CD4-positive, alpha-beta T cell treated with Interferon alpha-2 for 1 hour (primary cell): ENCODE measurements at places on chromosomes 7 and 10.

GRCh38 chr10:20494474-20494873 lies 402.6 kb downstream of the NEBL start:
- no peak for DNase-seq

GRCh38 chr10:110764378-110764777 lies 107.3 kb upstream of the PDCD4 start:
- DNase-seq: no peak

DNA sequence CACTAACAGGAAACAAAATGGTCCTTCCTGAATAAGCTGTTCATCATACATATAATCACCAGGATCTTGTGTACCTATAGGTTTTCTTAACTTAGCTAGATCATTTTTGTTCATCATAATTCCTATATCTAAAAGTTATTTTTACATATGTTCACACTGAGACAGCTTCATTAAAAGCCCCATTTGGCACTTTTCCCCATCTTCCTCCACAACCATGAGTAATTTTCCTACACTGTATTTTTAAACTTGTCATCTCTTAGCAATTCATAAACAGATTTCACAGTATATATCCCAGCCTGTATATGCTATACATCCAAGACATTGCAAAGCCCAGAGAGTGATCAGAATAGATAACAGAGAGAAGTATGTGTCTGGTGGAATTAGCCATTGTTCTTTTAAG lies 28.3 kb downstream of the ZNF365 start:
- no peak for DNase-seq

DNA sequence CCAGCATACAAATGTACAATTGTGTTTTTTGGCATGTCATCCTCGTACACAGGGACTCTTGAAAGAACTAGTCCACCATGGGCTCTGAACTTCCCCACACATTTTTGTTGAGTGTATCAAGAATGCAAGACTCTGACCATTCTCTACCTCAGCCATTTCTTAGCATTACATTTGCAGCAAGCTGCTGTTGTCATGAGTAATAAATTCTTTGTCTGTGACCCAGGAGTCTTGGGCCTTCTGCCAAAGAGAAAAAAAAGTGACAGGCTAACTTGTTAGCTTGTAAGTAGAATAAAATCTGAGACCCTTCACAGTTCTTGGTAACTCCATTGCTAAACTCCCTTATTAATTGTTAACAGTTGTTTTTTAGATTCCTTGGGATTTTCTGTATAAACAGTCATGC lies 542.3 kb upstream of the MBL2 start:
- no peak for DNase-seq

GRCh38 chr10:128480601-128481000 lies 354.4 kb upstream of the MKI67 start:
- no peak for DNase-seq

- no peak for DNase-seq
These were observed 152.6 kb downstream of the CAMK1D start for GRCh38 chr10:12501841-12502525.

DNA sequence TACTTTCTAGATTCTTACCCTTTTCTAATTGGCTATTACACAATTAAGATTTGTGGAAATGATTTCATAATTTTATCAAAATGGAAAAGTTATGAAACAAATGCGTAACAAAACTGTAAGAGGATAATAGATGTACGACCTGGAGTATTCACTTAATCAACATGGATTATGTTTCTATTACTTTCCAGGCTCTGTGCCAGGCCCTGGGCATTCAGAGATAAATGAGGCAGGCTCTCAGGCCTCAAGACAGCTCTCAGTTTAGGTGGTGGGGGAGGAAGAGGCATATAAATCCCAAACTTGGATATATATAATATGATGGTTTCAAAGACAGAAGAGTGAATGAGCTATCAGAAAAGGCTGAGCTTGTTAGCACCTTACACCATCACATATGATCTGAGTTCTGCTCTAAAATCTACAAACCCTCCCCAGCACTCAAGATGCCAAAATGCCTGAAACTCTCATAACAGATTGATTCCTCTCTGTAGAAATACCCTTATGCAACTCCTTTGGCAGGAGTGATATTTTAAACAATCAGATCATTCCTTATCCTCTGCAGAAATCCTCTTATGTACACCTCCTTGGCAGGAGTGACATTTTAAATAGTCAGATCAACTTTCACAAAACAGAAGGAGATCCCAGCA lies 42.5 kb downstream of the ACBD5 start:
- no peak for DNase-seq

DNA sequence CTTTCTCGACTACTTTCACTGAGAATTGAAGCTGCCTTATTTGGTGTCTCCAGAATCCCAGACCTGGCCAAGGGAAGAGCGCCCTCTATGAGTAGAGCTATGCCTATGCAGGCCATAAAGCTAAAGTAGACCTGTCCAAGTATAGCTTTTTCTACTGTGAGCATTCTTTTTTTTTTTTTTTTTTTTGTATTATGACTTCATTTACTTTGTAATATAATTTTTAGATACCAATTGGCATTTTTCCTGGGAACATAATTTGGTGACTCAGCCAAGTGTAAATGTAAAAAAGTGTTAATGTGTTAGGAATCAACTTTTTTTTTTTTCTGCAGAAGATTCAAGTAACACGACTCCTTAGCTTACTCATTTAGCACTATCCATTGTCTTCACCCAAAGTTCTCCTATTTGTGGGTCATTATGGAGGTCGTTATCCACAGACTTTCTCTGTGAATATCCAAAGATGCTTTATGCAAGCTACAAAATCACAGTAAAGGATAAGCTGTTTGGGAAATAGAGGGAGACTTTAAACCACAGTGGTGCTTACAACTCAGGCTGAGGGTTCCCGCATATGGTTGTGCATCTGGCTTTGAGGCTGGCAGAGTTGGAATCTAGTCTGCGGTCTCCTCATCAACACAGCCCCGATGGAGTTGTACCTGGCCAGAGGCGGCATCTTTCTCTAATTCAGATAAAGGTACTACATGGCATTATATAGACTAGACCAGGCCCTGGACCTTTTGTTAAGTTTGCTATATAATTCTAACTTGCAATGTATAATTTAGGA lies 1040.2 kb upstream of the SORCS1 start:
- no peak for DNase-seq

DNA sequence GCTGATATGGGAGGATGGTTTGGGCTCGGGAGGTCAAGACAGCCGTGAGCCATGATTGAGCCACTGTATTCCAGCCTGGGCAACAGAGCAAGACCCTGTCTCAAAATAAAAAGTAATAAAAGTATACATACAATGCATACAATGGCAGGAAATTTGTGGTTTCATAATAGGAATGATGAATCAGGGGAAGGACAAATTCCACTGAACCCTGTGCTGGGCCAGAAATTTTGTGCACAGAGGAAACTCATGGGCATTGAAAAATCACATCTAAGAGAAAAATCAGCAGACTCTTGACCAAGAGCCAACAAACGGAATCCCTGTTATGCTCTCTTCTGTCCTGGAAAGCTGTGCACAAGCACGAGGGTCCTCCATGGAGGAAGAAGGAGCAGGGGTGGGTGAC lies 35.1 kb downstream of the SEM1 start:
- DNase-seq: no peak

DNA sequence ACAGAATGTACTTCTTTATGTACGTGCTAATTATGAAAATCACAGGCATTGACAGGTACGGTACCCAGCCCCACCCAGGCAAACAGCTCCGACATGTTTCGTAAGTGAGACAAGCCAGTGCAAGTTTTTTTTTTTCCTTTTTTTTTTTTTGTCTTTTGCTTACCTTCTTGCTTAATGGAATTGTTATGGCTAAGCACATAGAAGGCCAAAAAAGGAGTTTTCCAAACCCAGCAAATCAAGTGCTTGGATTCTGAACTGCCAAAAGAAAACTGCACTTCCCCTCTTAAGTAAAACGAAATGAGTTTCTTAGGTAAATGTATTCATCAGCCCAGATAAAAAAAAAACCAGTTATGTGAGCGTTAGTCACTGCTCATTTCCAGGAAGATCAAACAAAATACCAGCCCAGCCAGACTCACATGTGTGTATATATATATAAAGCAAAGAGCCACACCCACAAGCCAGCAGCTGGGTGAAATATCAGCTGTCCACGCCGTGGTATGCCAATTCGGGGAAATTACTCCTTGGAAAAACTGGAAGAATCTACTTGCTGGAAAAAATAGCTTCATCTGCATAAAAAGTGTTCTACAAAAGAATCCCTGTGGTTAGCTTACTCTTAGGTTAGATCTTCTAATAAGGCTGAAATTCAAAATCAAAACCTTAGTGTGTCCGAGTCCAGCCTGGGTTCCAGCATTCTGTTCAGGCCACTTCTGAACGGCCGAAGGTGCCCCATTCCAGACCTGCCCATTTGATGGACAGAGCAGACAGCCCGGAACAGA lies 8.0 kb downstream of the KLF6 start:
- peak; percentile 89 for DNase-seq

- DNase-seq: no peak
These were observed 5.6 kb upstream of the AQP1 start for GRCh38 chr7:30906014-30906413.

DNA sequence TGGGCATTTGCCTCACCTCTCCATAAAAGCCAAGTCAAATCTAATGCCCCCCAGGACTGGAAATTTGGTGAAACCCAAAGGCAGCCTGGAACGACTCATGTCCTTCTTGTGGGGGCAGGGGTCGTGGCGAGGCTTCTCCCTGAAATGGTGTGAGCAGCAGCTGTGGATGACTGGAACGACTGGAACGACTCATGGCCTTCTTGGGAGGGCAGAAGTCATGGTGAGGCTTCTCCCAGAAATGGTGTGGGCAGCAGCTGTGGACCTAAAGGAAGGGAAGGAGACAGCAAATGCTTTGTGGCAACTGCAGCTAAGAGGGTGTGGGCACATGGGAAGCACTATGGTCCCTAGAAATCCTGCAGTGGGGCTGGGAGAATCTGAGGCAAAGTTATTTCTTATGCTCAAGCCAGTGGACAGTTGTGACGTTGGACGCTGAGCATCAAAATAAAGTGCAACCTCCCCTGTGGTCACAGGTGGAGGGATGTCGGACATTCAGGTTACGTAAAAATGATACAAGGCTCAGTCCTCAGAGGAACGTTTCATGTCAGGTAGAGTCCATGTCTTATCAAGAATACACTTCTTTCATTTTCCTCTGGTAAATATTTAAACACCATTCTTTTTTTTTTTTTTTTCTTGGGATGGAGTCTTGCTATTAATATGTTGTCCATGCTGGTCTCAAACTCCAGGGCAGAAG lies 107.0 kb upstream of the KIF5B start:
- no peak for DNase-seq

DNA sequence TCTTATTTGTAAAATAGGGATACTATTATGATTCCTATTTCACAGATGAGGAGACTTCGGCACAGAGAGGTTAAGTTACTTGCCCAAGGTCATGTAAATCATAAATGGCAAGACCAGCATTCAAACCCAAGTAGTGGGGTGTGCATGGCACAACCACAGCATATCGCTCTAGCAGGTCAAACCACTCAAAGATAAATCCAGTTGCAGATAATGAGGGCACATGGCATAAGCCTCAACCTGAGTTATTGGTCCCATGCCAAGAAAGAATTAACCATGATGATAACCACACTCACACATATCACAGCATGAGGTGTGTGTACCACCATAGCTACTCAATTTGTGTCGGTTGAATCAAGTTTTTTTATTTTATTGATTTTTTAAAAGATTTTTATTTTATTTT lies 180.5 kb downstream of the CREB5 start:
- no peak for DNase-seq

- no peak for DNase-seq
These were observed 548.0 kb downstream of the CCSER2 start for GRCh38 chr10:84876116-84876999.

DNA sequence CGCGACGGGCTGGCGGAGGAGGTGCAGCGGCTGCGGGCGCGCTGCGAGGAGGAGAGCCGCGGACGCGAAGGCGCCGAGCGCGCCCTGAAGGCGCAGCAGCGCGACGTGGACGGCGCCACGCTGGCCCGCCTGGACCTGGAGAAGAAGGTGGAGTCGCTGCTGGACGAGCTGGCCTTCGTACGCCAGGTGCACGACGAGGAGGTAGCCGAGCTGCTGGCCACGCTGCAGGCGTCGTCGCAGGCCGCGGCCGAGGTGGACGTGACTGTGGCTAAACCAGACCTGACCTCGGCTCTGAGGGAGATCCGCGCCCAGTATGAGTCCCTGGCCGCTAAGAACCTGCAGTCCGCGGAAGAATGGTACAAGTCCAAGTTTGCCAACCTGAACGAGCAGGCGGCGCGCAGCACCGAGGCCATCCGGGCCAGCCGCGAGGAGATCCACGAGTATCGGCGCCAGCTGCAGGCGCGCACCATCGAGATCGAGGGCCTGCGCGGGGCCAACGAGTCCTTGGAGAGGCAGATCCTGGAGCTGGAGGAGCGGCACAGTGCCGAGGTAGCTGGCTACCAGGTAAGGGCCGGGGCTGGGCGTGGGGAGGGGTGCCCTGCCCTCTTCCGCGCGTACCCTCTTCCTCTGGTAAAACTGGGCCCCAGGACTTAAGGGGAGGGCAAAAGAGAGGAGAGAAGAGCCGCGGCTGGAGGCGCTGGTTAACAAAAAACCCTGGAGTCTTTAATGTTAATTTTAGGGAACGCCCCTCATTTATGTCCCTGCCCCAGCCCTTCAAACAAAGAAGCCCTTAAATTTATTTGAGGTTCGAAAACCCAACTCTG lies 987 bp downstream of the INA start:
- DNase-seq: no peak

DNA sequence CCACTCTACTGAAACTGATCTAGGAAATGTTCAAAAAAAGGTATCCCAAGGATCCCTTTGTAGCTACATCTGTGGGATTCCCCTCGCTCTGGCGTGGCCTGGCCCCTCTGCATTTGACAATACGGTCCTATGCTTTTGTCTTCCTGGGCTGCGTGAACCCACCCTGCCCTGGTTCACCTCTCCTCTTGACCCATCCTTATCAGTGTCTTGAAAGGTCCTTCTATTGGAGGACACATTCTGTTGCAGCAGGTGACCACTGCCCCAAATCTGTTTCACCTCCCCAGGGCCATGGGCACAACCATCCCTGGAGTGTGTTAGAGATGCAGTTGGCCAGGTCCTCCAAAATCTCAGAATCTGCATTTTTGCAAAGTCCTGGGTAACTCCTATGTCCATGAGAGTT lies 100.8 kb downstream of the EGFR start:
- no peak for DNase-seq

GRCh38 chr7:26723129-26723528 lies 141.3 kb downstream of the SKAP2 start:
- DNase-seq: no peak

DNA sequence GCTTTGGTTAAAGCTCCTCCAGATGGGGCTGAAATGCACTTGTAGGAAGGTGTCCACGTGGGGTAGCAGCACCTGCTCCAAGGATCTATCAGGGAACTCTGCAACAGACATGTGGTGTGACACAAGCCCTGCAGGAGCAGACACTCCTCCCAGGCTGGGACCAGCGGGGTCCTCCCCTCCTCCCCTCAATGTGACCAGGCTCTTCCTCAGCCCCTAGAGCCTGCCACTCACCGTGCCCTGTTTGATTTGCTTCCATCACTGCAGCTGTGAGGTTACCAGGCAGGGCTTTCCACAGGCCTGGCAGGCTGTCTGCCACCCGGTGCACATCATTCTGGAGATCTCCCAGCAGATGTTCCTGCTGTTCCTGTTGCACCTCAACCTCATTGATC lies 13.4 kb downstream of the MMRN2 start:
- DNase-seq: no peak

- DNase-seq: no peak
These were observed 149.8 kb downstream of the PTPN20 start for GRCh38 chr10:47060993-47061500.

- no peak for DNase-seq
These were observed 88.1 kb upstream of the DDC start for GRCh38 chr7:50653126-50653864.
